Activated CD8-positive, alpha-beta memory T cell treated with anti-CD3 and anti-CD28 coated beads for 48 hours (primary cell): ENCODE measurements at places on chromosomes 7 and 10.

- DNase-seq: no peak
Measured at GRCh38 chr10:110076559-110077318, 69.0 kb downstream of the ADD3 start.

GRCh38 chr10:74799721-74800221 lies 26.6 kb upstream of the KAT6B start:
- no peak for DNase-seq

GRCh38 chr7:133570321-133570720 lies 317.4 kb downstream of the EXOC4 start:
- no peak for DNase-seq

GRCh38 chr7:81186691-81187090 lies 267.8 kb upstream of the SEMA3C start:
- DNase-seq: no peak

DNA sequence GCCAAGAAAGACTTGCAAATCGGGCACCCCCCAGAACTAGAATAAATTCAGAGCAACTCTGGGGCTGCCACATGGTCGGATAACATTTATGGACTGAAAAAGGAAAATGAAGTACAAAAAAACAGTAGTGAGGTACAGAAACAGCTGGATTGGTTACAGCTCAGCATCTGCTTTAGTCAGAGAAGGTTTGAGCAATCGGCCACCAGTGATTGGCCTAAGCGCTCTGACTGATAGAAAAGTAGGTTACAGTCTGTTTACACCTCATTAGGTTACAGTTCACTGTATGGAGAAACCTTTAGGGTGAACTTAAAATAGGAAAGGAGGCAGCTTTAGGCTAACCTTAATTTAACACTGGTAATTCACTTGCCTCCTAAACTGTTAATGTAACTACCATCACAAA lies 102.0 kb upstream of the DKK1 start:
- no peak for DNase-seq

GRCh38 chr7:129898502-129899160 lies 54.1 kb downstream of the UBE2H start:
- no peak for DNase-seq

DNA sequence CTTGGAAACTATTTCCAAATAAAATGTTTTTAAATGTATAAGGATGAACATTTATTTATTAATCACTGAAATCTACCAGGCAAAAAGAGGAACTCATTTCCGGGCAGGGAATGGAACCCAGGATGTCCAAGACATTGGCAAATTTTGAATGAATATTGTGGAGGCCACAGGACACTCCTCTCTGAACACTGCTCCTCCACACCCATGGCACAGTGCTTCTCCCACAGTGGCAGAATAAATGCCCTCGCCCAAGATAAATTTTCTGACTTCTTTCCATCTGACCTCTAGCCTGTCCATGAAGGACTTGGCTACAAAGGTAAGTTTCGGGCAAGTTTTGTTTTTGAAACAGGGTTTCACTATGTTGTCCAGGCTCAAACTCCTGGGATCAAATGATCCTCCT lies 39.0 kb downstream of the HIPK2 start:
- DNase-seq: no peak

DNA sequence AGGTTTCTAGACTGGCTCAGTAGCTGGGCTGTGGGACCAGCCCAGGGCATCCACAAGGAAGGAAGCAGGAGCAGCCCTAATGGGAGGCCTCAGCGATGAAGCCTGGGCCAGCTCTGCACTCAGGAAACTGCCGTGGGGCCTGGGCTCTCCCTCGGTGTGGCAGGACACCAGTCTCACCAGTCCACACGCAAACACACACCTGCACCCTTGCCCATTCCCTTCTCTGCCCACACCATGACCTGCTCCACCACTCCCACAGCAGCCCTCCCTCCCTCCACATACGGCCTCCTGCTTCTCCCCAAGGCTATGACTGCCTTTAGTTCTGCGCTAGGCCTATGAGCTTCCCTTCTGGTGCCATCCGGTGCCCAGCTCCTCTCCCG lies 7.1 kb downstream of the FGF8 start:
- no peak for DNase-seq

- DNase-seq: no peak
Measured at GRCh38 chr7:39650676-39651075, 27.3 kb downstream of the RALA start.

- DNase-seq: no peak
Measured at GRCh38 chr7:50308532-50309385, 4.2 kb downstream of the IKZF1 start.

- DNase-seq: no peak
Measured at GRCh38 chr7:132030086-132030568, 473.7 kb upstream of the PODXL start.

DNA sequence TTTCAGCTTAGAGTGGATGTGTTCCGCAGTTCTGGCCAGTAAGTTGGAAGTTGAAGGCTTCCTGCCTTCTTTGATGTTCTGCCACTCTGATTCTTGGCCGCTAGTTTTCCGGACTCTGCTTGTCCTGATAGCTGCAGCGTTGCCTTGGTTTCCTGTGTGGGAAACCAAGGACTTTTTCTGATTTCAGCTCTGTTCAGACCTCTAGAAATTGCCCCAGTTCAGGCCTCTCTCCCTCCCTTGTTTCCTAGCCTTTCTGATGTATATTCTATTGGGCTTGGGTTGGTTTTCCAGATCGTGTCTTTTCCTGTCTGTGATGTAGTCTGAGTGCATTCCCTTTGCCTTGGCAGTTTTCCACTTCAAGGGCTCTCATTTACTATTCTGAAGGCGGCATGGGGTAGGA lies 318.7 kb downstream of the BBS9 start:
- DNase-seq: no peak

- DNase-seq: no peak
Measured at GRCh38 chr7:51459809-51460208, 143.2 kb upstream of the COBL start.

- DNase-seq: no peak
Measured at GRCh38 chr10:71832967-71833366, 18.1 kb downstream of the PSAP start.

GRCh38 chr10:78820007-78820362 lies 248.8 kb upstream of the ZMIZ1 start:
- DNase-seq: no peak

GRCh38 chr10:85667638-85668233 lies 698.9 kb downstream of the GRID1 start:
- DNase-seq: no peak

DNA sequence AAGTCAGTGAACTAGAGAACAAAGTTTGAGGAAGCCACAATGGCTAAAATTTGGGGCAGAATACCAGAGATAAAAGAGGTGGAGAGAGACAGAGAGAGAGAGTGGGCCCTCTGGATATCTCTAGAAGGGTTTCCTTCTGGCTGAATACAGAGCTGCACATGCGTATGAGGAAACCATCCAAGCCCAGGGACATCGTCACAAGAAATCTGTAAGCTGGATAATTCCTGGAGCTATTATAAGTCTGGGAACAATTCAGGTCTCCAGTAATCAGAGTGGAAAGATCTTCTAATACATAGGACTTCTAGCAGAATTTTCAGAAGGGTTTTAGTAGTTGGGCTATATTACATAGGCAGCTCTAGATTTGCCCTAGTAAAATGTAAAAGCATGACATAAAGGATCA lies 415.7 kb upstream of the MTPN start:
- DNase-seq: no peak

DNA sequence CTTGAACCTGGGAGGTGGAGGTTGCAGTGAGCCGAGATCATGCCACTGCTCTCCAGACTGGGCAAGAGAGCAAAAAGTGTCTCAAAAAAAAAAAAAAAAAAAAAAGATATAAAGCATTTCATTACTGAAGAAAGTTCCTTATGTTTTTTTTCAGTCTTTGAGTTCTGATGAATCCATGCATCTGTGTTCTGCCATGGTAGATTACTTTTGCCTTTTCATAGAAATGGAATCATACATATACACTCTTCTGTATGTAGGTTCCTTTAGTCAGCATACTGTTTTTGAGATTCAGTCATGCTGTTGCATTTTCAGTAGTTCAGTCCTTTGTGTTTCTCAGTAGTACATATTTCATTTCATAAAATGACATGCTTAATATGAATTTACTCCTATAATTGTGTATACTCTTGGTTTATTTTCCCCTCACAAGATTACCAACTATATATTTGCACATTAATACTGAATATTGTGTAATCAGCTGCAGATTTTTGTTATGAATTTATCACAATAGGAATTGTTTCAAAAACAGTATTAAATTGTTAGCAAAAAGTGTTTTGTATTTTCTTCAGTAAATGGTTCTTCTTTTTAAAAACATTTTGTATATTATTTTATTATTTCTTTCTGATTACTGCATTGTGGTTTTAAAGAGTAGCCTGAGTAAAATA lies 2.8 kb upstream of the ZNF777 start:
- DNase-seq: no peak

- DNase-seq: no peak
Measured at GRCh38 chr10:14648946-14649345, 125.8 kb downstream of the FAM107B start.

GRCh38 chr7:149422914-149423301 lies 38.0 kb downstream of the ZNF777 start:
- DNase-seq: peak; percentile 16

GRCh38 chr7:22793593-22794462 lies 28.8 kb downstream of the TOMM7 start:
- no peak for DNase-seq

DNA sequence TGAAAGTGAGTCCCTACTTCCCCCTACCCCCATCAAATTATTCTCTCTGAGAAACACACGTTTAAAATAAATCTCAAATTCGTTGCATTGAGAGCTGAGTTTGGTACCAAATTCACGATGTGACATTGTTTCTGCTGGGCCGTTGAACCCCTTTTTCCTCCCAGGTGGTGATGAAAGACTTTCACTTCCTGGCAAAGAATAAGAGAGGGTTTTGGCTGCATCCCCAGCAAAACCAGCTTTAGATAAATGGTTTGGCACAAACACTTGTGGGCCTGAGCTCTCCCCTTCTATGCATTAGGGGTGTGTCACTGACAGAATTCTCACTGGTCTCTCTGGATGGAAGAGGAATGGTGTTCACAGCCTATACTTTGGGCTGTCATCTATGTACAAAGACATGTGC lies 8.8 kb upstream of the DNTT start:
- no peak for DNase-seq

- no peak for DNase-seq
Measured at GRCh38 chr7:37041461-37041860, 317.2 kb upstream of the AOAH start.

GRCh38 chr10:37222046-37222445 lies 96.6 kb downstream of the ANKRD30A start:
- no peak for DNase-seq

DNA sequence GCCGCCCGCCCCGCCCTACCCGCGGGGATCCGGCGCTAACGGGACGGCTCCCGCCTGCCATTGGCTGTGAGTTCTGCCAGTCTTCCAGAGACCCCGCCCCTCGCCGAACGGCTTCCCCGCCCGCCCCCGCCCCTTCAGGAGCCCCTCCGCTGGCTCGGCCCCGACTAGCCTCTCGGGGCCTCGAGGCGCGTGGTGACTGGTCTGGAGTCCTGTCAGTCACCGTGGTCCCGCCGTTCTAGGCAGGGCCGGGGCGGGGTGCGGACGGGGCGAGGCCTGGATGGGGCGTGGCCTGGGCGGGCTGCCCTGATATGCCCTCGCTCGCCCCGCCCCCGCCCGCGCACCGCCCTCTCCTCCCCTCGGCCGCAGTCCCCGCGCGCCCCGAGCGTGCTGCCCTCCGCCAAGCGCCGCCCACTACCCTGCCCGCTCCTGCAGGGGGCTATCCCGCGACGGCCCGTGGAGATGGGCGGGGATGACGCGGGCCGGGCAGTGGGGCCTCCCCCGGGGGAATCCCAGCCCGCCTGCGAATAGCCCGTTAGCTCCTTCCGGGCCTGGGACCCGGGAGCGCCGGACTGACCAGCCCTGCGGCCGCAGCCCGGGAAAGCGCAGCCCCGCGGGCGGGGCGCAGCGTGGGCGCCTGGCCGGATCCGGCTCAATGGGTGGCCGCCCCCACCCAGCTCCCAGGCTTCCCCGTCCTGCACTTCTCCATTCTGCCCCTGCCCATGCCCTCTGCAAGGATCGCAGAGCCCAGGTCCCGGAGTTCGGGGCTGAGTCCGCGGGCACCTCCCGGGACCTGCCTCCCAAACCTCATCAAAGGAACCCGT lies 444 bp upstream of the HIP1 start:
- peak; percentile 98 for DNase-seq

DNA sequence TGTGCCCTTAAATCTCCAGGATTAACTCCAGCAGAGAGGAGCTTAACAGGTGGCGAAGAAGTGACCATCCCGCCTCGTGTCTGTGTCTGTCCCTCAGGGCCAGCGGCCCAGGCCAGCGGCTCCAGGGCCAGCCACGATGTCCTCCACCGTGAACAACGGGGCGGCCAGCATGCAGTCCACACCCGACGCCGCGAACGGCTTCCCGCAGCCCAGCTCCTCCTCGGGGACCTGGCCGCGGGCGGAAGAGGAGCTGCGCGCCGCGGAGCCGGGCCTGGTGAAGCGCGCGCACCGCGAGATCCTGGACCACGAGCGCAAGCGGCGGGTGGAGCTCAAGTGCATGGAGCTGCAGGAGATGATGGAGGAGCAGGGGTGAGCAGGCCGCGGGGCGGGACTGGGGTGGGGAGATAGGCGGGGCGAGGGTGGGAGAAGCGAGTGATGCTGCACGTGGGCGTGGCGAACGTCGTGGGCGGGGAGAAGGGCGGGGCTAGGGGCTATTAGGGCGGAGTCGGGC lies 33.3 kb downstream of the SRRM3 start:
- DNase-seq: peak; percentile 71

DNA sequence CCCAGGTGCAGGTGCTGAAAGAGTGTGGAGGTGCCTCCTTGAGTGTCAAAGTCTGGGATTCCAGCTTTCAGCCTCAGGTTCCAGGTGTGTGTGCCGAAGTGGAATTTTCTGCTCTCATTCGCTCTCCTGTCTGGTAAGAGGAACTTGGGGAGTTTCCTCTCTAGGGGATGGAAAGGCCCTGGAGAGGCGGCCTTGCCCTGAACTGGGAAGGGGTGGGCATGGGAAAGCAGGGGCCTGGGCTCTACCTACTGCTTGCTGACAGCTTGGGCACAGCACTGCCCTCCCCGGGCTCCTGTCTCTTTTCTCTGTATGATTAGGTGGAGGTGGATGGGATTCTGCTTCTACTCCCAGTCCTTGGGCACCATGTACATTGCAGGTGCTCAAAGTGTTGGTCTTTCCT lies 192.8 kb downstream of the ZNF716 start:
- no peak for DNase-seq

- DNase-seq: no peak
Measured at GRCh38 chr10:59222788-59223187, 46.3 kb downstream of the PHYHIPL start.

GRCh38 chr10:132168571-132169030 lies 18.1 kb upstream of the DPYSL4 start:
- DNase-seq: no peak

DNA sequence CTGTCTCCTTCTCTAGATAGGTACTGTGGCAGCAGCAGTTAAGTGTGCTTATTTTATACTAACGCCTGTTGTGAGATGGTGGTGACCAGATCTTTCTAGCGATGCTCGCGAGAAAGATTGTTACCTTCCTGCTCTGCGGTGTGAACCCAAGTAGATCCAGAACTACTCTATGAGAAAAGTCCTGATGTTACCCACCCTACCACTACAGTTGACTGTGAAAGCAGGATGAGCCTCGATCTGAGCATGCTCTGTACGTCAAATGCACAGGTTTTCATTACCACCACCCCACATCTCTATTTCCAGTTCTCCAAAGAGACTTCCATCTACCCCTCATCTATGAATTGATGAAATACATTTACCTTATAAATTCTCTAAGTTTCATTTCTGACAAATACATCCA lies 64.6 kb upstream of the KCTD7 start:
- no peak for DNase-seq
